ENCODE measurements at places on chromosomes 4 and X.

DNA sequence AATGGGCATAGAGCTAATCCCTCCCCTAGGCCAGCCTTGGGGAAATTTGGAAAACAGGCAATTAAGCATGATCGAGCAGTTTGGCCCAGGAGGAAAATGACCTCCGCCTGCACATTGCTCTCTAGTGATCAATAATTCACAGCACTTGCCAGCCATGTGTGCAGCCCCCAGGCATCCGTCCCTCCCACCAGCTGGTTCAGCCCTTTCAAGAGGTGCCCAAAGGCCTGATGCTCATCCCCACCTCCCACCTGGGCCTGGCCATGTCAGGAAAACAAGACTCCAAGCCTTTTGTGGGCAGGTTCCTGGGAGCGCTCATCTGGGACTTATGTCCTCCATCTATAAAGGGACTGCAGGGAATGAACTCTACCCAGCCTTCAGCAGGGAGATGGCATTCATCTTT lies 17.5 kb upstream of the PPP2R2C start:
- no peak for DNase-seq

DNA sequence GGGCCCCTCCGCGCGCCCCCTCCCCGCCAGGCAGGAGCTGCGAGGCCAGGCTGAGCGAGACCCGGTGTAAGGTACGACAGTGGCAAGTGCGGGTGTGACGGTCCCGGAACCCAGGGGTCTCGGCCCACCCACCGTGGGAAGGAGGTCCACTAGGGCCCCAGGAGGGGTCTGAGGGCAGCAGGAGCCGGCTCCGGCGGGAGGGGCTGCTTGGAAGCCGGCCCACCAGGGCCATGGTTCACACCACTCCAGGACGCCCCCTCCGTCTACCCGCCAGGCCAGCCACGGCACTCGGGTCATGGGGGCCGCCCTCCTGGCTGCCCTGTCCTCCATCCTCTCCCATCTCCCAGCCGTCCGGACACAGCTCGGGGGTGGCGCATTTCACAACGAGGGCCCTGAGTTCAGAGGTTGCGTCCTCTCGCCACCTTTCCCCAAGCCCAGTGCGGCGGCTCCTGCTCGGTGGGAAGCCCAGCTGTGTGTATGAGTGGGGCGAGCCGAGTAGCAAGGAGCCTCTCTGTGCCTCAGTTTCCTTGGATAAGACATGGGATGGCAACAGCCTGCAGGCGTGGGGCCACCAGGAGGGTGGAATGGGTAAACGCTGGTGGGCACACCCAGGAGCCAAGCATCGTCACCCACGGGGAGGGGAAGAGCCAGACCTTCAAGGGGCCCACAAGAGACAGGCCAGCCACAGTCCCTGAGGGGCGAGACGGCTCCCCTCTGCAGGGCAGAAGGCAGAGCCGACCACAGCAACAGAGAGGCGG lies 81.3 kb downstream of the FAM53A start:
- no peak for DNase-seq

- no peak for DNase-seq
These were observed 45.9 kb downstream of the NUDT6 start for GRCh38 chr4:122876456-122876855.

DNA sequence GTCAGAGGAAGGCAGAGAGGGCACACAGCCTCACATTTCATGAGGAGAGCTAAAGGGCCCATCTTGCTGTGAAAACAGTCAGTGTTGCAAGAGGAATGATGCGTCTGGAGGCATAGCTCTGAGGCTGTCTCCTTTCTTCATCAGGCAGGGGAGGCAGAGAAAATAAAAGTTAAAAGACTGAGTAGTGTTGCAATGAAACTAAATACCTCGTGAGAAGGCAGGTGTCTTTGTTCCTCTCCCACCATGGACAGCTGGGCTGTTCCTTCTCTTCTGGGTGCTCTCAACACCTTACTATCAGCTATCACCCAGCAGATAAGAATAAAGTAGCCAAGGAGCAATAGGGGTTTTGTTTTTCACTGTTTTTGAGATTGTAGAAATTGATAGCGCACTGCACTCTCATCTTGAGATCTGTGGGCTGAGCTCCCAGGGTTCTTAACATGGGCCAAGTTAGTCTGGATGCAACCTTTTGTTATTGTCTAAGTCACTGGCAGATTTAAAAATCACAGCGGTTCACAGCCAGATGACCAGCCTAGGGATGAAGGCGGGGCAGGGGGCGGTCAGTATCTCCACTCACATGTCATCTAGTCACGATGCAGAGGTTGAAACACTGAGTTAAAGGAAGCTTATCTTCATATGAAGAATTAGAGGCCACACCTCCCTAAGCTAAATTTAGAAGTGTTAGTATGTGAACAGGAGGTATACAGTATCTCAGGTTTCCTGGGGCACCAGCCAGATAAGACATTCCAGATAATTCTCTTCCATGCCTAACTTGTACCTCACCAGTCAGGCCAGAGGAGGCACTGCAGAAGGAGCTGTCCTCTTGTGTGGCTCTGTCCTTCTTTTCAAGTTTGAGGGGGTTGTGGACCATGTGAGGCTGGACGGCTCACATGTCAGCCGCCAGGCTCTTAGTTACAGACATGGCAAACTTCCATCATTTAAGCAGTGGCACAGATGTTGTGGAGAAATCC lies 36.9 kb downstream of the PARM1 start:
- peak; percentile 40 for DNase-seq

DNA sequence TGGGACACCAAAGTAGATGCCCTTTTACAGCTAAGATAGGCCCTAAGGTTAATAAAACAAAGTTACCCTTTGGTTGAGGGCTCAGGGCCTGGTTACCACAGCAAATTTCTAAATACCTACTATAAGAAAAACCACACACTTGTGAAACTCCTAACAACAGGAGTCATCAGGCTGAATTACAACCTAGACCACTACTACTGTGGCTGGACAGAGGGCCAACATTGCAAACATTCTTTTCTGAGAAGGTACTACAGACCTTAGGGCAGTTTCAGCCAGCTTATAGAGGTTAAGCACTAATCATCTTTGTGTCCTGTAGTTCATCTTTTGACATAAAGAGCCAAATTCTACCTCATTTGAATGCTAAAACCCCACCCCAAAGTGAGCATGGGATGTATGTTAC lies 504.0 kb downstream of the RAPGEF2 start:
- DNase-seq, result no peak

DNA sequence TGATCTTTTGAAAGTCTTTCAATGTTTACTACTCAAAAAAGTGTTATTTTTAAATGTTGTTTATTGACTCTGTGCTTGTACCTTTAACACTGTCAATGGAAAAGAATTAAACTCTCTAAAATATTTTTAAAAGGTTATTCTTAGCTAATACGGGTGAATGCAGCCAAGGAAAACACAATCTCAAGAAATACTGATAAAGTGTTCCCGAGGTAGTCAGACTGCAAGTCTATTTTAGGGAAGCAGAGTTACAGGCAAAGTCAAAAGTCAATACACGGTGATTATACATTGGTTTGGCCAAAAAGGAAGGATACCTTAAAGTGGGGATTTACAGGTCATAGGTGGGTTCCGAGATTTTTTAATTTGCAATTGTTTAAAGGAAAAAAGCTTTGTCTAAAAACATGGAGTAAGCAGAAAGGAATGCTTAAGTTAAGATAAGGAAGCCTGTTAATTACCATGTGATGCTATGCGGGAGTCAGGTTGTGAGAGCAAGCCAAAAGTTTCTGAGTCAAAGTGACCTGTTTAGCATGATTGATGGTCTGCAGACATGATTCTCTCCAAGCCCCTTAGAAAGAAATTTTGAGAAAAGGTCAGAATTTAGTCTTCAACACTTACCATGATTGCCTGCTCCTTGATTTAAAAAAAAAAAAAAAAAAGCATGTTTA lies 288.4 kb downstream of the KLHL4 start:
- DNase-seq, result no peak

- DNase-seq, result peak; percentile 90
These were observed 133.8 kb downstream of the AFF1 start for GRCh38 chr4:87068583-87069021.

GRCh38 chrX:107506596-107507031 lies 57.2 kb downstream of the FRMPD3 start:
- DNase-seq, result no peak

GRCh38 chr4:45795135-45795534 lies 328.7 kb downstream of the GABRG1 start:
- no peak for DNase-seq

DNA sequence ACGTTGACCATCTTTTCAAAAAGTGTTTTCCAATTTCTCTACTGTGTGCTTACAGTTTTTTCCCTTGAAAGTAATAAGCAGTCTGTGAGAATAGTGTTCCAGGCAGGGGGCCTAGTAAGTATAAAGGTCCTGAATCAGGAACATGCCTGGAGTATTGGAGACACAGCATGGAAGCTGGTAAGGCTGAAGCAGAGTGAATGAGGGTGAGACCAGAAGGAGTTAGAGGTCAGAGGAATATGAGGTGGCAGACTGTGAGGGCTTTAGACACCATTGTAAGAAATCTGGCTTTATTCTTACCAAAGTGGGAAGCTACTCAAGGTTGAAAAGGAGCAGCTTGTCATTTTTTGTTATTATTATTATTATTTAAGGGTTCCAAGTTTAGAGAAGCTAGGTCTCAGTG lies 107.4 kb downstream of the CT47B1 start:
- DNase-seq, result no peak

- no peak for DNase-seq
These were observed 93.4 kb upstream of the SHOX start for GRCh38 chrX:537151-537550.

DNA sequence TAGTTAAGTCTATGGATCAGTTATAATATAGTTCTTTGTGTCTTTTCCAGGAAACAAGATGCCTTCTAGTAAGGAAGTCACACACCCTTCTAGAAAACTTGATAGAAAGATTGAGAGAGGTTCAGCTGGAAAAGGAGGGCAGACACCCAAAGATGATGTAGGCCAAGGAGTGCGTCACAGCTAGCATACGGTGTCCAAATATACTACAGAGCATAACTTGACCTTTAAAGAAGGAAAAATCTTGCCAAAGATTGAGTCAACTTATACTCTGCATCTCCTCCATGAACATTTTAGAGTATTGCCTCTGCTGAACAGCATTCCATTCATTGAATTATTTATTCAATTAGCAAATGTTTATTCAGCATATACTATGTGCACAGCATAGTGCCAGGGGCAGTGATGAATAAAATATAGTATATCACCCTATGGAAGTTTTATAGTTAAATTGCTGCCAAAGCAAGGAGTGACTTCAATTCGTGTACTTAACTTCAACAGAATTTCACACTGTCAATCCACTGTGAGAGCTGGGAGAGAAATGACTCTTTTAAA lies 51.9 kb upstream of the SLC6A14 start:
- no peak for DNase-seq

GRCh38 chr4:39682138-39682537 lies 15.8 kb upstream of the UBE2K start:
- no peak for DNase-seq

- DNase-seq, result no peak
These were observed 872.1 kb downstream of the PCDH7 start for GRCh38 chr4:31592293-31592692.

- DNase-seq, result no peak
These were observed 18.3 kb upstream of the USP27X start for GRCh38 chrX:49860867-49861535.

DNA sequence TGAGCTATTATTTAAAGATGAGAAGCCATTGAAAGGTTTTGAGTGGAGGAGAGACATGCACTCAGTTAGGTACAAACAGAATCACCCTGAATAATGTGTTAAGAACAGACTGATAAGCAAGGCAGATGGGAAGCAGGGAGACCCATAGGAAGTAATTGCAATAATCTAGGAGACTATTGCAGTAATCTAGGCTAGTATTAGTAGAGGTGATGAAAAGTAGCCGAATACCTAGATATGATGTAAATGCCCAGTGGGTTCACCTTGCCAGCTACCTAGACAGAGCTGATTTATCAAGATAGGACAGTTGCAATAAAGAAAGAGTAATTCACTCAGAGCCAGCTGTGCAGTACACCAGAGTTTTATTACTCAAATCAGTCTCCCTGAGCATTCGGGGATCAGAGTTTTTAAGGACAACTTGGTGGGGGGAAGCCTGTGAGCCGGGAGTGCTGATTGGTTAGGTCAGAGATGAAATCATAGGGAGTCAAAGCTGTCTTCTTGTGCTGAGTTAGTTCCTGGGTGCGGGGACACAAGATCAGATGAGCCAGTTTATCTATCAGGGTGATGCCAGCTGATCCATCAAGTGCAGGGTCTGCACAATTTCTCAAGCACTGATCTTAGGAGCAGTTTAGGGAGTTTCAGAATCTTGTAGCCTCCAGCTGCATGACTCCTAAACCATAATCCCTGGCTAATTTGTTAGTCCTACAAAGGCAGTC lies 427.5 kb downstream of the RPA4 start:
- DNase-seq, result no peak

DNA sequence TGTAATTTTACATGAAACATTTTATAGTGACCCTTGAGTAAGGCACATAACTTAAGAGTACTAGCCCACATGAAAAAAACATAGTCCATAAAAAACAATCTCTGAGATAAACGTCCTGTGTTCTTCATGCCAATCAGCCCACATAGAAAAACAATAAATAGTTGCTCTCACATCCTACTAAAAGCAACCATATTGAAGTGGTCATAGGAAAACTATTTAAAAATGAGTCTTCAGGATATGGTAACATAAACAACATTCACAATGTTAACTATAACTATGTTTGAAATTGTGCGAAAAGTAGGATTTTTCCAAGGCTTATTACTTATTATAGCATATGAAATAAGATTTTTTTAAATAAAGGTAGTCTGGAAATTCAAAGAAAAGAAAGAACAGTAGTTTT lies 77.1 kb upstream of the EPHA5 start:
- no peak for DNase-seq

- DNase-seq, result no peak
These were observed 27.9 kb upstream of the UGT2B4 start for GRCh38 chr4:69523385-69524132.

DNA sequence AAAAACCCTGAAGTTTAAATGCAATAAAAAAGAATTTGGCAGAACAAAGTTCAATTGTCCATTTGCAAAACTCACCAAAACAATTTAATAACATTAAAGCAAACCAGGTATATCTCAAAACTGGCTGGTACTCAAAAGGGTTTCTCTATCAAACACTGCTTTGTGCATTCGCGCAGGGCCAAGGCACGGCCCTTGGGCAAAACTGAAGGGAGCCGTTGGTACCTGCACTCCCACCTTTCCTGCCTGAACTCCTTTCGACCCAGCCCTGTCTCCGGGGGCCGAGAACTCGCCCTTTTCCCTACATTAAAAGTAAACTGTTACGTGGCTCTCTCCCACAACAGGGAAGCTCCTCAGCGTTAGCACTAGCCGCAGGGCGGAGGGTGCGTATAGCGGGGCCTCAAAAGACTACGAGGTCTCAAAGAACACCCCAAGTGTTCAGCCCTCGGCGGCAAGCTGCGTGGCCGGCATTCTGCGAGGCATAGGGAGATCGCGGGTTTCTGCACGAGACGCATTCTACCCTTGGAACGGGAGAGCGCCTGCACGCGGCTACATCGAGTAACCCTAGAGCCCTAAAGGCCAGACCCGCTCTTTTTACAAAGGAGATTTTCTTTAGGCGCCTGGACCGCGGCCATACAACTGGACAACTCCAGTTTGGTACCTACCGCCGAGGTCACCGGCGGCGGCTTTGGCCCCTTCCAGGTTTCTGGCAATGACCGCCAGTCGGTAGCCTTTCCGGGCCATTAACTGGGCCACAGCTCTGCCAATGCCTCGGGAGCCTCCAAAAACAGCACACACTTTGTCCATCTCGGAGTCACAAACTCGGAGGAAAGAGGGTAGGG lies 550 bp downstream of the CBR4 start:
- DNase-seq, result no peak

Measured in NCI-H1694 (cell line).